Neural progenitor cell (in vitro differentiated cells): ENCODE measurements at places on chromosomes 11 and 22. TPM values are rescaled to one million over a fixed set of nuclear protein-coding genes. Genes with fewer than 3 reads are reported as not detected.
A peak's percentile ranks its signal among the peaks of the same experiment; 100 is the strongest.

DBX1 gene
- 0.43 and 5.3 TPM in 2 replicates for total RNA-seq

RFPL2 gene
- total RNA-seq, result 0.12 and 1.8 TPM in 2 replicates

SMIM35 gene
- not detected in 2 replicates for total RNA-seq

FAM83F gene
- 0.09 and 0.56 TPM in 2 replicates for total RNA-seq

LIF gene
- total RNA-seq, result 0.21 and 0.50 TPM in 2 replicates

AQP11 gene
- total RNA-seq, result 0.24 and 1.1 TPM in 2 replicates

GPHA2 gene
- total RNA-seq, result 1.5 TPM in 1 of 2 replicates, not detected in the other

GAB4 gene
- total RNA-seq, result 0.07 TPM in 1 of 2 replicates, not detected in the other

ENTHD1 gene
- total RNA-seq, result not detected in 2 replicates

PTGDR2 gene
- total RNA-seq, result 0.06 TPM in 1 of 2 replicates, not detected in the other

ACR gene
- total RNA-seq, result not detected in 2 replicates

DNA sequence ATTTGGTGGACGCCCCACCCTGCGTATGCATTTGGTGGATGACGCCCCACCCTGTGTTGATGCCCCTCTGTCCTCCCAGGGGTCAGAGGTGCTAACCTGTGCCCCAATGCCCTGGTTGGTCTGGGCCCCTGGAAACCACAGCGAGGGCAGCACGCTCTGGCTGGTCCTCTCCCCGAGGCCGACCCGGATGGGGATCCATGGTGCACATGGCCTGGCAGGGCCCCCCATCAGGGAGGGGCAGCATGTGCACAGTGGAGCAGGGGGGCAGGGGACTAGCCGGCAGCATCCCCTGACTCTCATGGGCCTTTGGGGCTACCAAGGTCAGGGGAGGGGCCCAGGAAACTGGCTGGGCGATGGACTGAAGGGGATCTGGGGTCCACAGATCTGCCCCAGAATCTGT lies 7.6 kb upstream of the MUC5AC start:
- H3K27me3 ChIP-seq, result no peaks in the 10 kb centered on the region
- no peak overlapping the region for H3K4me3 ChIP-seq
- DNase-seq, result no peak
- no peaks in the 10 kb centered on the region for H3K36me3 ChIP-seq

- no peak for DNase-seq
- no peaks in the 10 kb centered on the region for H3K4me1 ChIP-seq
- no peaks in the 10 kb centered on the region for H3K36me3 ChIP-seq
- no peak overlapping the region for H3K4me3 ChIP-seq
- no peaks in the 10 kb centered on the region for H3K27me3 ChIP-seq
- H3K27ac ChIP-seq, result no peak overlapping the region
Measured at GRCh38 chr11:128195756-128196155, 391.6 kb downstream of the ETS1 start.

- H3K27ac ChIP-seq, result no peak overlapping the region
- H3K27me3 ChIP-seq, result no peaks in the 10 kb centered on the region
- H3K4me3 ChIP-seq, result no peak overlapping the region
- no peak for DNase-seq
- no peaks in the 10 kb centered on the region for H3K36me3 ChIP-seq
Measured at GRCh38 chr11:73671701-73672100, 25.3 kb downstream of the PLEKHB1 start.

- DNase-seq, result no peak
- no peaks in the 10 kb centered on the region for H3K27me3 ChIP-seq
- H3K36me3 ChIP-seq, result no peaks in the 10 kb centered on the region
- H3K4me1 ChIP-seq, result no peaks in the 10 kb centered on the region
Measured at GRCh38 chr11:86143087-86144030, 74.5 kb upstream of the PICALM start.

DNA sequence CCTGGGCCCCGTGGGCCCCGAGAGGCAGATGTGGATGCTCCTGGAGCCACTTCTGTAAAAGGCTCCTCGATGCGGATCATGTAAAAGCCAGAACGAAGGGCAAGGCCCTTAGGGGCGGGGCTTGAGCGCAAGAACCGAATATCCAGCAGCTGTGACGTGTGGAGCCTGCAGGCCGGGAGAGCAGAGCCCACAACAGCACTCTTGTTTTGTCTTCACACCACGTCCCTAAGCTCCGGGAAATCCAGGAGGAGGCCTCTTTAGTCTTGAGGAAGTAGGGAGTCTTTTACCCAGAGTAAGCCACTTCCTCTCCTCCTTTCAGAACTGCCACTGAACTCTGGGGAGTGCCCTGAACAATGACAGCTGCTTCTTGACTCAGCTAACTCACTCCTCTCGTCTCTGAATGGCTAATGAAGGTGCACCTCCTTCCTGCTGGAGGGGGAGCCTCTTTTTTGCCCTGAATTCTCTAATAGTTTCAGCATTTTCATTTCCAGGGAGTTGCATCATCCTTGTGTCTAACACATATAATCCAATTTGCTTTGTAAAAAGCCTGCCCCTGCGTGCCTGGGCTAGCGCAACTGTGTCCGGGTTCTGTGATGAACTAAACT lies 12.5 kb downstream of the L3MBTL2 start:
- no peak overlapping the region for H3K4me3 ChIP-seq
- H3K27ac ChIP-seq, result peak overlapping the region; percentile 75
- H3K36me3 ChIP-seq, result no peaks in the 10 kb centered on the region
- H3K4me1 ChIP-seq, result no peaks in the 10 kb centered on the region
- no peaks in the 10 kb centered on the region for H3K27me3 ChIP-seq

DNA sequence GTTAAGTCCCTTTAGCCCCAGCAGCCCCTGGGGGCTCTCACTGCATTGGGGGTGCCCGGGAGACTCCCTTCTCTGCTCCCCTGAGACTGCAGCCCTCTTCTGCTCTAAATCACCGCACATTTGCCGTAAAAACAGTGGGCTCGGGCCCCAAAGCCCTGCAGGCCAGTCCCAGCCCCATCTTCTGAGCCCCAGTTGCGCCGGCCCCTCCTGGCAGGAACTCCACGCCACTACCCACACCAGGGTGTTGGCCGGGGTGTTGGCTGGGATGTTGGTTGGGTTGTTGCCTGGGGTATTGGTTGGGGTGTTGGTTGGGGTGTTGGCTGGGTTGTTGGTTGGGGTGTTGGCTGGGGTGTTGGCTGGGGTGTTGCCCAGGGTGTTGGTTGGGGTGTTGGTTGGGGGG lies 23.5 kb downstream of the OTUB1 start:
- peaks cover 15% of the 10 kb centered on the region for H3K4me1 ChIP-seq
- no peak overlapping the region for H3K27ac ChIP-seq
- H3K4me3 ChIP-seq, result no peak overlapping the region
- DNase-seq, result no peak

DNA sequence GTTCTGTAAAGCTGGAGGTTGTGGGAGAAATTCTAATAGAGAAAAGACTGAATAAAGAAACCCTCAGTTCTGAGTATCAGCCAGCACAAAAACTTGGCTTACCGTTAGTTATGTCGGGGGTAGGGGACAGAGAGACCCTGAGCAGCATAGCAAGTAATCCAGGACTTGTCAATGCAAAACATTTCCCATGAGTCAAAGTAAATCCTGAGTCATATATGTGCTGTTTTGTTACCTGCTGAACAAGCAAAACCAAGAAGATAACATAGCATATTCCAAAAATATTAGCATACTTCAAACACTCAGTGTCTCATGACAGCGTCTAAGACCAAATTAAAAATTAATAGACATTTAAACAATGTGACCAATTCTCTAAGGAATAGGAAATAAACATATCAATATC lies 75.1 kb upstream of the LUZP2 start:
- no peak overlapping the region for H3K27ac ChIP-seq
- no peak for DNase-seq
- no peaks in the 10 kb centered on the region for H3K36me3 ChIP-seq
- H3K27me3 ChIP-seq, result no peaks in the 10 kb centered on the region
- H3K4me3 ChIP-seq, result no peak overlapping the region

DNA sequence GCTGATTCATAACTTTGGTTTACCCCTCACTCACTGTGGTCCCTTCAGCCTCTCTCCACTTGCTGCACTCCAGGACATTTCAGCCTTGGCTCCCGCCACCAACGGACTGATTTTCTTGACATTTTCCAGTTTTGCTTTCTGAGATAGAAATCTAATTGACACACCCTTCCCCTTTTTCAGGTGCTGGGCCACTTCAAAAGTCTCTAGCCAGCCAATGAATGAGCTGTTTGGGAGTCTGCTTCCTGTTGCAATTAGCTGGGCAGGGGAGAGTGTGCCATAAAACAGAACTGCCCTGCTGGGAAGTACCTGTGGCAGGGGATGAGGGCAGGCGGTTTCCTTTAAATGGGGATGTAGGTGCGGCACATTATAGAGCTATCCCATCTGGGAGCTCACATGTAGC lies 21.1 kb upstream of the PLET1 start:
- peaks cover 8% of the 10 kb centered on the region for H3K4me1 ChIP-seq
- DNase-seq, result no peak
- no peak overlapping the region for H3K4me3 ChIP-seq
- no peak overlapping the region for H3K27ac ChIP-seq
- peaks cover 4% of the 10 kb centered on the region for H3K27me3 ChIP-seq

GRCh38 chr22:25395915-25396314 lies 168.6 kb upstream of the GRK3 start:
- no peaks in the 10 kb centered on the region for H3K36me3 ChIP-seq
- H3K4me1 ChIP-seq, result no peaks in the 10 kb centered on the region
- H3K27ac ChIP-seq, result no peak overlapping the region
- no peak for DNase-seq

DNA sequence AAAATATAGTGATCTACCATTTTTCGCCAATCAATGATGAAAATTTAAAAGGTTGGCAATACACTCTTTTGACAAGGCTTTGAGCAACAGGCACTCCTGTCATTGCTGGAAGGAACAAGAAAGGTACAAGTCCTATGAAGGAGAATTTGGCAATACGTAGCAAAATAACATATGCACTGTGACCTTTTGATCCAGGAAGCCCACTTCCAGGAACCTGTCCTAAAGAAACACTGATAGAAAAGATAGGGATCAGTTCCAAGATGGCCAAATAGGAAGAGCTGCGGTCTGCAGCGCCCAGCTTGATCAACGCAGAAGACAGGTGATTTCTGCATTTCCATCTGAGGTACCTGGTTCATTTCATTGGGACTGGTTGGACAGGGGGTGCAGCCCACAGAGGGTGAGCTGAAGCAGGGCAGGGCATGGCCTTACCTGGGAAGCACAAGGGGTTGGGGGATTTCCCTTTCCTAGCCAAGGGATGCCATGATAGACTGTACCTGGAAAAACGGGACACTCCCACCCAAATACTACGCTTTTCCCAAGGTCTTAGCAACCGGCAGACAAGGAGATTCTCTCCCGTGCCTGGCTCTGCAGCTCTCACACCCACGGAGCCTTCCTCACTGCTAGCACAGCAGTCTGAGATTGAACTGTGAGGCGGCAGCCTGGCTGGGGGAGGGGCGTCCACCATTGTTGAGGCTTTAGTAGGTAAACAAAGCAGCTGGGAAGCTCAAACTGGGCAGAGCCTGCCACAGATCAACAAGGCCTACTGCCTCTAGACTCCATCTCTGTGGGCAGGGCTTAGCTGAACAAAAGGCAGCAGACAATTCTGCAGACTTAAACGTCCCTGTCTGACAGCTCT lies 69.7 kb upstream of the GALNT18 start:
- H3K4me3 ChIP-seq, result peak overlapping the region; percentile 31
- peak; percentile 93 for DNase-seq
- peaks cover 17% of the 10 kb centered on the region for H3K4me1 ChIP-seq
- no peaks in the 10 kb centered on the region for H3K36me3 ChIP-seq
- no peaks in the 10 kb centered on the region for H3K27me3 ChIP-seq
- H3K27ac ChIP-seq, result peak overlapping the region; percentile 27

DNA sequence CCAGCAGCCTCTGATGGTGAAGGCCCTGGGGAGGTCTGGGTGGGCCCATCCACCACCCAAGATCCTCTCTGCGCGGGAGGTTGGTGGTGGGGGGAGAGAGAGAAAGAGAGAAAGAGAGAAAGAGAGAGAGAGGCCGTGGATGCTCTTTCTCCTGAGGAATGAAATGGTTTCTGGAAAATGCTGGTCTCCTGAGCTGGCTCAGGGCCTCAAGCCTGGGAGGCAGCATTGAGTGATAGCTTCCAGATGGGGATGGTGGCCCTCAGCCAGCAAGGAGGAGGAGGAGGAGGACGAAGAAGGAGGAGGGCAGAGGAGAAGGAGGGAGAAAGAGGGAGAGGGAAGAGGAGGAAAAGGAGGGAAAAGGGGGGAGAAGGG lies 4.6 kb downstream of the TSPAN32 start:
- H3K27ac ChIP-seq, result no peak overlapping the region
- no peak for DNase-seq
- no peaks in the 10 kb centered on the region for H3K4me1 ChIP-seq
- H3K27me3 ChIP-seq, result no peaks in the 10 kb centered on the region
- no peaks in the 10 kb centered on the region for H3K36me3 ChIP-seq

GRCh38 chr11:58504232-58504631 lies 3.7 kb downstream of the OR5B21 start:
- H3K27ac ChIP-seq, result no peak overlapping the region
- no peak for DNase-seq
- no peaks in the 10 kb centered on the region for H3K4me1 ChIP-seq

GRCh38 chr11:112277029-112277428 lies 16.4 kb upstream of the PLET1 start:
- peaks cover 4% of the 10 kb centered on the region for H3K27me3 ChIP-seq
- no peaks in the 10 kb centered on the region for H3K36me3 ChIP-seq
- no peak for DNase-seq
- no peak overlapping the region for H3K4me3 ChIP-seq
- H3K27ac ChIP-seq, result no peak overlapping the region

DNA sequence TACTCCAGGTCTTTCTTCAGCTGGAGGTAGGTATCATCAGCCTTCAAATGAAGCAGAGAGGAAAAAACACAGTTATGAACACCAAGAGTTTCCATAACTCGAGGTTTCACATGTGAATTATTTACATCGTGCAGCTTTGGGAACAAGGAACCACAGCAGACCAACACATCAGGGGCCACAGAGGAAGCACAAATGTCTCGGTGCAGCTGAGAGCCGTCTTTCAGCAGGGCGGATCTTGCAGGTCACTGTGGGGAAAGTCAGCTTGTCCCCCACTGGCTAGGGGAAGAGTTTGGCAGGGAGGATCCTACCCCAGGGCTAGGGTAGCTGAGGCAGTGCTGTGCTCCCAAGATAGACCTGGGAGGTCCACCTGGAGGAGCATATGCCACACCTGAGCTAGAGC lies 74.7 kb downstream of the C11orf58 start:
- no peak overlapping the region for H3K4me3 ChIP-seq
- H3K36me3 ChIP-seq, result no peaks in the 10 kb centered on the region
- no peaks in the 10 kb centered on the region for H3K27me3 ChIP-seq
- H3K4me1 ChIP-seq, result peaks cover 46% of the 10 kb centered on the region
- H3K27ac ChIP-seq, result no peak overlapping the region

DNA sequence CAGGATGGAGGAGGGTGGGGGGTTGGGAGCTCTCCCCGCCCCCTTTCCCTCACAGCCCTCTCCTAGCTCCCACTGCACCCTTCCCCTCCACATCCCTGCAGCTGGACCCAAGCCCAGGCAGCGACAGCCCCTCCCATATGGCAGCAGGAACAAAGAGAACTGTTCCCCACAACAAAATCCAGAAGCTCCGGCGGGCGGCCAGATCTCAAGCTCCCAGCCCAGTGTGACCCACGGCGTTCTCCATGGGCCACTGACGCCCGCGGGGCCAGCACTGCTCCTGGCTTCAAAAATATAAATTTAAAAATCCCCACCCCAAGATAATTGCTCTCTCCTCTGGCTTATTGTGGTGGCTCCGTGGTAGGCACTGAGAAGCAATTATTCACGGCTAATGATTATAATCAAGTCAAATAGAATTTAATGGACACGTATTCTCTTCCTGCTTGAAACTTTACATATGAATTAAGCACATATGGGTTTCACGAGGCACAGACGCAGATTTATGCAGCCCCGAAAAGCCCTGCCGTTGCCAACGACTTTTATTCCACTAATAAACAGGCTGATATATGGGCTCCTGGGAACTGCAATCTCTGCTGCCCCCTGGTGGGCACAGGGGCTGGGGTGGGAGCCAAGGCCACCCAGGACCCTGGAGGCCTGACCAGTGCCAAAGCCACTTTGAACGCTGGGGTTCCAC lies 17.5 kb downstream of the MACROD1 start:
- peaks cover 8% of the 10 kb centered on the region for H3K4me1 ChIP-seq
- peak overlapping the region; percentile 25 for H3K4me3 ChIP-seq
- H3K27ac ChIP-seq, result no peak overlapping the region
- no peaks in the 10 kb centered on the region for H3K27me3 ChIP-seq
- no peaks in the 10 kb centered on the region for H3K36me3 ChIP-seq

GRCh38 chr11:68472778-68473177 lies 12.2 kb downstream of the PPP6R3 start:
- no peak overlapping the region for H3K27ac ChIP-seq
- no peak overlapping the region for H3K4me3 ChIP-seq
